Activated naive CD8-positive, alpha-beta T cell treated with anti-CD3 and anti-CD28 coated beads, Interleukin-2, amount 50 U/mL, for 16 hours (primary cell): ENCODE measurements at places on chromosomes 4 and X.

DNA sequence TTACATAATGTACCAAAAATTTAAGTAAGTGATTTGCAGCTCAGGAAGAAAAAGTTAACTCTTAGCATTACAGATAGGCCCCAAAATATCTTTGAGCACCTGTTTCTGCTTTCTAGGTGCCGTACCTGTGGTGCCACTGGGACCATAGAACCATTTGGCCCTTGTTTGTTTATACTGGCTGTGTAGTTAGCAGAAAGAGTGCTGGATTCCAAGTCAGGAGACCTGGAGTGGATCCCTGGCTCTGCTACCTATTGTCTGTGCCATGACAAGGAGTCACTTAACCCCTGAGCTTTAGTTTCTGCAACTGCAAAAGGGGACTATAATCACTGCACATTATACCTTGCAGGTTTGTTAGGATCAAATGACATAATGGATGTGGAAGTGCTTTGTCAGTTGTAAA, 137.8 kb upstream of the GPR101 start:
- DNase-seq: no peak

- DNase-seq: no peak
These were observed 121.2 kb downstream of the NEK1 start for GRCh38 chr4:169491211-169491610.

GRCh38 chr4:76950052-76950955, 752 bp downstream of the SEPTIN11 start:
- no peak for DNase-seq

DNA sequence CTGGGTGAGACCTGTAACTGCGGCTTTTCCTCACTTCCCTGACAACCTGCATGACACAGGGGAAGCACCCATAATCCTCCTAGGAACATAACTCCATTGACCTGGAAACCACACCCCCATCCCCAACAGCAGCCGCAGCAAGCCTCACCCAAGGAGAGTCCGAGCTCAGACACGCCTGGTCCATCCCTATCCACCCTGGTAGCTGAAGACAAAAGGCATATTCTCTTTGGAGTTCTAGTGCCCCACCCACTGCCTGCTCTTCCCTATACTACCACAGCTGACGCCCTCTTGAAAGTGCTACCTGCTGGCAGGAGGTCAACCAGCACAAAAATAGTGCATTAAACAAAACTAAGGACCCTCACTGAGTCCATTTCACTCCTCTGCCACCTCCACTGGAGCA, 1080.9 kb upstream of the IGFBP7 start:
- no peak for DNase-seq

GRCh38 chr4:15007201-15007600, 4.9 kb downstream of the CPEB2 start:
- no peak for DNase-seq

DNA sequence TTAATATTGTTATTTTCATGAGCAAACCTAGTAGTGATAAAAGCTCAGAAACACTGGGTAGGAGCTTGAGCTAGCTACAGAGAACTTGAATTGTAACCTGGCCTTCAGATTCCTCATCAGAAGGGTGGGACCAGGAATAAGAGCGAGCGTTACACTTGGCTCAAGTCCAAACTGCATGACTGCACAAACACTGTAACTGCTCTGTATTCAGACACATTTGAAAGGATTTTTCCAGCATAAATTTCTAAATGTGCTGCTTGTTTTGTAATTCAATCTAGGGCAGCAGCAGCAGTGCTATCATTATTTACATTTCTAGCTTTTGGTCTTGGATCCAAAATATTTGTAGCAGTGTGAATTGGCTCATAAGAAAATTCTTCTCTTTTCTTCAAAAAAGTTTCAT, 133.0 kb upstream of the TMLHE start:
- no peak for DNase-seq

DNA sequence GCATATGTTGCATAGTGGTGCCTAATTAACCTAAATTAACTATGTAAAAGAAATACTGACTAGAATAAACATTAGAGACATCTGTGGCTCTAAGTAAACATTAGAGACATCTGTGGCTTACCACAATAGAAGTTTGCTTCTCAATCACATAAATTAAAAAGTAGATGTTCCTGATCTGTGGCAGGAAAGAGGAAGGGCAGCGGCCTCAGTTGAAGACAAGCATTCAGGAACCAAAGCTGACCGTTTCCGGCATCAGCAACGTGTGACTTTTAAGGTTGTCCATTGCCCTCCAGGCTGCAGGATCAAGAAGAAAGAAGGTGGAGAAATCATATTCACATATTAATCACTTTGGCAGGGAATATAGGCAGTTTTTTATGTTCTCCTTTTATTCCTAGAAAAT, 336.3 kb upstream of the TRAM1L1 start:
- DNase-seq: no peak

DNA sequence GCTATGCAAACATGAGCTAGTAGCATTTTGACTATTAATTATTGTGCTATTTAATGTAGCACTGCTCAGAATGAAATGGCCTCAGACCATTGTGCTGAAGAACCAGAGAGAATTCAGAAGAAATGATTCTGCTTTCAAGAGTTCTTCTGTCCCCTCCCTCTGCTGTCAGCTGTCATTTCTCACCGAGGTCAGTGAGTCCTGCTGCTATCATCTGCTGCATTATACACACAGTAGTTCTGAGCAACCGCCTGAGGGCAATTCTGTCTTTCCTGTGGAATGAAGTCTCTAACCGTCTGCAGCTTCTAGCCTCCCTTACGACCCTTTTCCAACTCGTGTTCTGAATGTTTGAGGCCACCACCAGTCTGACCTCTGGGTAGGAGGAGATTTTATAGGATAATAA, 249.4 kb downstream of the HNRNPD start:
- DNase-seq: no peak

- DNase-seq: no peak
These were observed 75.1 kb upstream of the CXorf66 start for GRCh38 chrX:140040386-140040785.

DNA sequence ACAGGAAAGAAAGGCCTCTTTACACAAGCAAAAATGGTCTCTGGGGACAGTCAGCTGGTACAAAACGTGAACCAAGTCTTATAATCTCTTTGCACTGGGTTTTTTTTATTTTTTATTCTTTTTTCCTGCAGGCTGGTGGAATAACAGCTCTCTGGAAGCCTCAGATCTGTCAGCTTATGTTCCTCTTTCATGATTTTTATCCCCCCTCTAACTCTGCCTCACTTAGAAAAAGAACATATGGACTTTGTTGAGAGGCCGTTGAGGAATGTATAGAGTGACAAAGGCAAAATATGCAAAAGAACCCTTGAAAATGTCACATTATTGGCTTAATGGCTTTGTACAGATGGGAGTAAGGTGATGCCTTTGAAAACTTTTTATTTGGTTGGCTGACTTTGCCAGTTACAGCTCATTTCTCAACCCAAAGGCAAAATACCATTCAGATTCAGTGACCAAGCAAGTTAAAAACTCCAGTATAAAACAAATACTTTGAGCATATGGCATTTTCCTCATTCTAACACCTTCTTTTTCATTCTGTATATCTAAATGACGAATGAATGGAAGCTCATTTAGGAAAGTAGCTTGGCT, 111.1 kb downstream of the RNF150 start:
- DNase-seq: no peak

- no peak for DNase-seq
These were observed 170.6 kb upstream of the PACRGL start for GRCh38 chr4:20529691-20530090.

DNA sequence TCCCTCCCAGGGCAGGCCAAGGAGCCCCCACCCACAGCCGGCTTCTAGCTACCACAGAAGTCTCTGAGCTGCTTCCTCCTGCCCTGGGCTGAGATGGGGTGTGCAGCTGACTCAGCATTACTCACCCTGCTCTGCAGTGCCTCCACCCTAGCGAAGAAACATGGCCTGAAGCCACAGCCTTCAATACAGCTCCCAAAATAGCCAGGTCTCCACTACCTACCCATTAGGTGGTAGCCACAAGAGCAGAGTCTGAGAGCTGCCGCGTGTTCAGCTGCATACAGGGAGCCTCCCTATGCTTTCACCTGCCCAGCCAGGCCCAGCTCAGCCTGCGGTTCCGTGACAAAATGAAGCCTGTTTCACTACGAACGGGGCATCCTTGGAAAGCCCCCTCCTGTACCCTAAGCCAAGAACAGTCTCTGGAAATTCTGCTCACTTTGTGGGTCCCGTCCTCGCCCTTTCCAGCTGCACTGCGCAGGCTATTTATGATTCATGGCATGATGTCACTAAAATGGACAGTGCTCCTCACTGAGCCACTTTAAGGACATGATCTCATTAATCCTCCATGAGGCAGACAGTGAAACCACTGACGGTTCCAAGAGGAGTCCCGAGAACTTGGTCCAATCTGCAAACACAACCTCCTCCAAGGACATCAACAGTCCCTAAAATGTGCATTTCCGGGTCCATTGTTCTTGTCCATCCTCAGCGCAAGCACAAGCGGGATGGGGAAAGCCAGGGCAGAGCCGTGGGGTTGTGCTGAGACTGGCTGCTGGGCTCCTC, 20.2 kb downstream of the WDR1 start:
- DNase-seq: peak; percentile 58

DNA sequence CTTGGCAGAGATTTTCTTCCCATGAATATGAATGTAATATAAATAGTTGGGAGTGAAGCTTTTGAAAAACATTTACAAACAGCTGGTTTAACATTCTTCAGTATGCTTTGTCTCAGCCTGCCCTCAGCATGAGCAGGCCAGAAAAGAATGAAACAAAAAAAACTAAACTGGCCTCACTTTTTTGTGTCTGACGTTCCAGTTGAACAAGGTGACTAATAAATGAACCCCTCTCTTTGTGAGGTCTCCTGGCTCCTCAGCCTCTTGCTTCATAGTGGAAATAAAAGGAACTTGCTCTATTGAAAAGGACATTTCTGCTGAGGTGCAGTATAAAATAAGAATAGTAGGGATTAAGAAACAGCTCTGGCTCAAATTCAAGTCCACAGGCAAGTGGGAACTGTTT, 9.4 kb downstream of the CHST7 start:
- DNase-seq: no peak

- no peak for DNase-seq
These were observed 51.8 kb upstream of the JADE1 start for GRCh38 chr4:128757712-128758111.

DNA sequence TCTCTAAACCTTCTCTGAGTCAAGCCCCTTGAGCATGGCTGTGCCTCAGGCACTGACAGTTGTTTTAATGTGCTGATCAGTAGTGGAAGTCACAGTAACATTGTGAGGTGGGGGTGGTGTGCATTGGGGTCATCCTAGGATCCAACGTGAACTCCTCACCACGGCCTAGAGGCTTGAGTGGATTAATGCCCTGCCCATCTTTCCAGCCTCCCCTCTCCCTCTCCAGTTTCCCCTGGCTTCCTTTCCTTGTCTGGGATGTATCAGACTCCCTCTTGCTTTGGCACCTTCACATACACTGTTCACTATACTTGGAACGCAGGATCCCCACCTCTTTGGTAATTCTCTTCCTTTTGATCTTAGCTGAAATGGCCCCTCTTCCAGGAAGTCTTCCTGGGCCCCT, 13.3 kb upstream of the PJA1 start:
- no peak for DNase-seq

DNA sequence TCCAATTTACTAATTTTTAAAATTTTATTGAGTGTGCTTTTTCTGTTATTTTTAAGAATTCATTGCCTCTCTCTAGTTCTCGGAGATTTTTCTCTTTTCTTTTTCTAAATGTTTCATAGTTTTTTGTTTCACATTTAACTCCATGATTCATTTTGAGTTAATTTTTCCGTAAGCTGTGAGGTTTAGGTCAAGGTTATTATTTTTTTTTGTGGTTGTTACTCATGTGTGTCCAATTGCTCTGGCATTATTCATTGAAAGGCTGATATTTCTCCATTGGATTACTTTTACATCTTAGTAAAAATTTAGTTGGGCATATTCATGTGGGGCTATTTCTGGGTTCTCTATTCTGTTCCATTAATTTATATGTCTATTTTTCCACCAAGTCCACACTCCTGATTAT, 220.8 kb downstream of the MID1IP1 start:
- DNase-seq: no peak

DNA sequence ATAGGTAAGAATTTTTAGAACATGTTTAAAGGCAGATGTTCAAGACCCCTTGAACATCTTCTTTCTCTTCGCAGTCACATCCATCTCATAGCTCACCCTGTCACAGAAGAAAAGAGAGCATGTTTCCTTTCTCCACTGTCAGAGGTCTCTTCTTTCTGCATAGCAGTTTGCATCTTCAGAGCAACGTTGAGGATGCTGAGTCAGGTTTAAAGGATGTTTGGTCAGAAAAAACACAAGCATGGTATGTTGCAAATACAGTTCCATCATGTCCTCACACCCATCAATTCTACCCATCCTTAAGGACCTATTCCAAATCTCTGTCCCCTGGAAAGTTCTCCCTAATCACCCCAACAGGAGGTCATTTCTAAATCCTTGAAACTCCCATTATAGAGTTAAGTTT, 84.8 kb downstream of the STOX2 start:
- no peak for DNase-seq

- no peak for DNase-seq
These were observed 75.1 kb downstream of the ADGRL3 start for GRCh38 chr4:61275241-61275640.

DNA sequence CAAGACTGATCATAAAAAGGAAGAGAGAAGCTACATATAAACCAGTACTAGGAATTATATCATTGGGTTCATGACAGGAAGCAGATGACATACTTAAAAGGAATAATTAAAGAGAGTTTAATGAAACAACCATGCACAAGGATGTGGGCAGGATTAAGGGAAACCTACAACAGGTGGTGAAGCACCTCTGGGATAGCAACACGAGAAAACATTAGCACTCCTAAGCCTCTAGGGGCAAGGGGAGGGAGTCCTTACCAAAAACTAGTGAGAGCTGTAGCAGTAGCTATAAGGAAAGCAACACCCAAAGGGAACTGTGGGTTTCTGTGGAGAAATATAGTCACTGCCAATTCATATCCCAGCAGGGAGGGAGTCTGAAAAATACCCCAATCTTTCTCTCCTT, 7.2 kb upstream of the THOC2 start:
- DNase-seq: no peak

DNA sequence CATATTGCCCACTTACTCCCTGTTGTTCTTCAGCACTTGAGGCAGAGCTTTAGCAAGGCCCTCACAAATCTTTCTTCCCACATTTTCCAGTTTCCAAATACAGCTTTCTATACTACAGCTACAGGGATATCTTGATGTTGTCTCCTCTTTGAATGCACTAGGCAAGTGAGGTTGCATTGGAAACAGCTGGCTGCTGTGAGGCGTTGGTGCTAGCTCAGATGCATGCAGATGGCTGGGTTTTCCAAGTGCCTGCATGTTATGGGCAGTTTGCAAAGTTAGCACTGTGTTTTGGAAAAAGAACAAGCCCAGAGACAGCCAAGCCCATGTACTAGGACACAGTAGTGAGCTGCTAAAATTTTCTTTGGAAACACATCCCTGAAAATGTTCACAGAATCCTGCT, 315.1 kb upstream of the RASGEF1B start:
- no peak for DNase-seq

DNA sequence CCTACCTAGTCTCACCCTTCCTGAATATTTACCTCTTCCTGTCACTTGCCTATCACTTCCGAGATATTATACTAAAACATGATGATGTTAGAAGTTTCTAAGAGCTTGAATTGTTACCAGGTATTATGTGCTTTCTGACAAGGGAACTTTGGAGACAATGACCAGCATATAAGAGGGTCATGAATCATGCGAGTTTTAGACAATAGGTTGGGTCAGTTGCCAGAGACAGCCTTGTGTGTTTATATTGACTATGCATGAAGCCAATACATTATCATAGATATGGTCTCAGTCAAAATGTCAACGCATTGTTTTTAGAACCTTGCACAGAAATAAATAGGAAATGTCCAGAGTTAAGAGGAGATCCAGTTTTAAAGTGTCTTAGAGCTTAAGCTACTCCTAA, 116.8 kb downstream of the KLHL4 start:
- no peak for DNase-seq

GRCh38 chrX:52852110-52852860, 15.6 kb downstream of the XAGE3 start:
- no peak for DNase-seq
